PC-9 (cell line): ENCODE measurements at places on chromosomes 2 and 18. TPM values are rescaled to one million over a fixed set of nuclear protein-coding genes. Genes with fewer than 3 reads are reported as not detected.

Gene KLHL41
- total RNA-seq: not detected in 2 replicates

Gene CCDC74A
- 3.4 and 4.0 TPM in 2 replicates for total RNA-seq

Gene SCYGR4
- not detected in 2 replicates for total RNA-seq

Gene DSC1
- total RNA-seq: 0.09 and 0.10 TPM in 2 replicates

Gene ABCG8
- total RNA-seq: not detected in 2 replicates

Gene ALK
- total RNA-seq: not detected in 2 replicates

Gene CCDC74B
- 1.9 and 2.4 TPM in 2 replicates for total RNA-seq

Gene RESP18
- total RNA-seq: not detected in 2 replicates

Gene TCF7L1
- 2.3 and 2.8 TPM in 2 replicates for total RNA-seq

Gene SLC4A5
- total RNA-seq: 1.2 TPM in 1 of 2 replicates, not detected in the other

Gene KCNG2
- not detected in 2 replicates for total RNA-seq

Gene UGT1A1
- 64.8 and 70.5 TPM in 2 replicates for total RNA-seq

Gene TMEM237
- total RNA-seq: 21.6 and 24.5 TPM in 2 replicates

Gene CACNB4
- total RNA-seq: 0.73 and 0.98 TPM in 2 replicates

Gene MITD1
- 35.0 and 37.6 TPM in 2 replicates for total RNA-seq

Gene CAPN13
- 1.1 and 1.5 TPM in 2 replicates for total RNA-seq

Gene CAPN14
- total RNA-seq: 0.35 TPM in 2 replicates

Gene SULT1C2
- total RNA-seq: 2.1 and 3.0 TPM in 2 replicates

Gene CHST9
- total RNA-seq: 0.07 TPM in 1 of 2 replicates, not detected in the other

Gene POTEC
- total RNA-seq: not detected in 2 replicates

Gene MZT2A
- total RNA-seq: 202 and 229 TPM in 2 replicates

Gene NETO1
- total RNA-seq: not detected in 2 replicates

Gene HK2
- 7.8 and 13.5 TPM in 2 replicates for total RNA-seq

Gene MPHOSPH10
- total RNA-seq: 16.0 and 26.9 TPM in 2 replicates

Gene PLEK
- total RNA-seq: not detected in 2 replicates

Gene TUBB8B
- not detected in 2 replicates for total RNA-seq

Gene DTNA
- not detected in 2 replicates for total RNA-seq

Gene MC2R
- total RNA-seq: not detected in 2 replicates

Gene CMPK2
- not detected in 2 replicates for total RNA-seq

Gene RBM44
- total RNA-seq: 0.94 and 1.5 TPM in 2 replicates

Gene REG3G
- total RNA-seq: not detected in 2 replicates

Gene L3MBTL4
- not detected in 2 replicates for total RNA-seq

Gene ANO7
- 6.5 and 8.5 TPM in 2 replicates for total RNA-seq

Gene NRP2
- total RNA-seq: 25.5 and 31.0 TPM in 2 replicates

Gene TUBA4B
- not detected in 2 replicates for total RNA-seq

Gene CD8B2
- not detected in 2 replicates for total RNA-seq

Gene VWA3B
- not detected in 2 replicates for total RNA-seq

Gene GREB1
- total RNA-seq: 0.20 and 0.37 TPM in 2 replicates

Gene EGR4
- not detected in 2 replicates for total RNA-seq

Gene IL1RL2
- 1.2 and 1.9 TPM in 2 replicates for total RNA-seq

Gene RTP5
- not detected in 2 replicates for total RNA-seq

Gene REEP1
- total RNA-seq: 0.25 and 0.31 TPM in 2 replicates

Gene LRRFIP1
- 221 and 238 TPM in 2 replicates for total RNA-seq

Gene PTPN4
- 46.6 and 60.7 TPM in 2 replicates for total RNA-seq

Gene CD226
- 0.13 TPM in 2 replicates for total RNA-seq

Gene HNMT
- total RNA-seq: 16.6 TPM in 2 replicates

Gene TMEM37
- total RNA-seq: 1.2 TPM in 2 replicates

Gene GPD2
- 47.1 and 67.8 TPM in 2 replicates for total RNA-seq

Gene CIB4
- not detected in 2 replicates for total RNA-seq
